Mesothelial cell of epicardium (in vitro differentiated cells): ENCODE measurements at places on chromosomes 1 and 21.
A peak's percentile ranks its signal among the peaks of the same experiment; 100 is the strongest.

DNA sequence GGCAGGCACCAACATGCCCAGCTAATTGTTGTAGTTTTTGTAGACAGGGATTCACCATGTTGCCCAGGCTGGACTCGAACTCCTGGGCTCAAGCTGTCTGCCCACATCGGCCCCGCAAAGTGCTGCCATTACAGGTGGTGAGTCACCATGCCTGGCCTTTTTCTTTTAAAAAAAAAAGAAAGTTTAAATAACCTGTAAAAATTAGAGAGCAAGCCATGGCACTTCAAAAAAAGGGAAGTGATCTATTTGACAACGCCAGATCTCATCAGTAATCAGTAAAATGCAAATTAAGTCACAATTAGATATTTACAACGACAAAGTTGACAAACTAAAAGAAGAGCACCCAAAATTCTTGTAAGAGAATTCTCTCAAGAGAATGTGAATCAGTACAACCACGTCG lies 2.9 kb upstream of the RBBP5 start:
- no peak overlapping the region for H3K27ac ChIP-seq
- no peak overlapping the region for H3K4me3 ChIP-seq
- no peaks in the 10 kb centered on the region for H3K36me3 ChIP-seq

DNA sequence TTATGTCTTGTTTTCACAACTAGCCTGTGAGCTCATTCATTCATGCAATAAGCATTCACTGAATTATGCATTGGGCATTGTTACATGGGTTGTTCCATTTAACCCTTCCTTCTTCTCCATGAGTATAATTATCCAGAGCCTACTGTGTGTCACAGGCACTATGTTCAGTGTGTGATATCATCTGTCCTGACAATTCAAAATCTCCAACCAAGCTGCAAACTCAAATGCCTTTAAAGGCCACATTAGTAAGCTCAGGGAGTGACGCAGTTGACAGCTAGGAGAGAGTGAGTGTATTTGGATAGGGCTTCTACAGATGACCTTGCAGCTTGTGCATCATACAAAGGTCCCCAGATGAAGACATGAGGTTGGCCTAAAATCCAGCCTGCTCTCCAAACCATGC lies 289.5 kb downstream of the OMA1 start:
- no peaks in the 10 kb centered on the region for H3K4me1 ChIP-seq
- H3K4me3 ChIP-seq: no peak overlapping the region
- H3K27ac ChIP-seq: no peak overlapping the region
- DNase-seq: no peak
- H3K27me3 ChIP-seq: peaks cover 31% of the 10 kb centered on the region
- no peaks in the 10 kb centered on the region for H3K36me3 ChIP-seq

DNA sequence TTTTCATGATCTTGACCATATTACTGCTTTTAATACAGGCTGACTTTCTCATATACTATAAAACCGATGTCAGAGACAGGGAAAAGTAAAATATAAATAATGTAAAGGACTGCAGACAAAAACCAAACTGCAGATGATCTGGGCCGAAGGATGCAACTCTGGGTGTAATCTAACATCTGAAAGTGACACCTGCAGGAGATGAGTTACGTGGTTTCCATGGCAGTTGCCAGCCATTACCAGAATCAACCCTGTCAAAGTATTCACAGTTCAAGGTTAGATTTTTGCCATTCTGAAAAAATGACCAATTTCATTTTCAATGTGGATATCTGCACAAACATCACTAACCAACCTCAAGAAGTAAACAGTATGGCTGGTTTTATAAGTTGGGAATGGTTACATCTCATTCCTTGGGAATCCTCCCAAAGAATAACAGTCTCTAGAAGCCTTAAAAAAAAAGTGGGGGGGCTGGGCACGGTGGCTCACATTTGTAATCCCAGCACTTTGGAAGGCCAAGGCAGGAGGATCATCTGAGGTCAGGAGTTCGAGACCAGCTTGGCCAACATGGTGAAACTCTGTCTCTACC lies 27.7 kb downstream of the DNAJC11 start:
- no peak overlapping the region for H3K4me3 ChIP-seq
- no peak overlapping the region for H3K27ac ChIP-seq
- peaks cover 34% of the 10 kb centered on the region for H3K36me3 ChIP-seq
- DNase-seq: no peak
- H3K4me1 ChIP-seq: no peaks in the 10 kb centered on the region

- no peak overlapping the region for H3K4me3 ChIP-seq
- no peak overlapping the region for H3K27ac ChIP-seq
- peaks cover 5% of the 10 kb centered on the region for H3K4me1 ChIP-seq
Measured at GRCh38 chr1:18157968-18158367, 50.4 kb downstream of the IGSF21 start.

GRCh38 chr1:11736746-11737639 lies 1.1 kb downstream of the AGTRAP start:
- H3K27me3 ChIP-seq: no peaks in the 10 kb centered on the region
- no peak for DNase-seq
- peak overlapping the region; percentile 44 for H3K27ac ChIP-seq
- H3K4me1 ChIP-seq: peaks cover 17% of the 10 kb centered on the region
- no peaks in the 10 kb centered on the region for H3K36me3 ChIP-seq
- peak overlapping the region; percentile 94 for H3K4me3 ChIP-seq
